Left renal cortex interstitium (tissue), 4 donors: ENCODE measurements at places on chromosomes 4 and X.

DNA sequence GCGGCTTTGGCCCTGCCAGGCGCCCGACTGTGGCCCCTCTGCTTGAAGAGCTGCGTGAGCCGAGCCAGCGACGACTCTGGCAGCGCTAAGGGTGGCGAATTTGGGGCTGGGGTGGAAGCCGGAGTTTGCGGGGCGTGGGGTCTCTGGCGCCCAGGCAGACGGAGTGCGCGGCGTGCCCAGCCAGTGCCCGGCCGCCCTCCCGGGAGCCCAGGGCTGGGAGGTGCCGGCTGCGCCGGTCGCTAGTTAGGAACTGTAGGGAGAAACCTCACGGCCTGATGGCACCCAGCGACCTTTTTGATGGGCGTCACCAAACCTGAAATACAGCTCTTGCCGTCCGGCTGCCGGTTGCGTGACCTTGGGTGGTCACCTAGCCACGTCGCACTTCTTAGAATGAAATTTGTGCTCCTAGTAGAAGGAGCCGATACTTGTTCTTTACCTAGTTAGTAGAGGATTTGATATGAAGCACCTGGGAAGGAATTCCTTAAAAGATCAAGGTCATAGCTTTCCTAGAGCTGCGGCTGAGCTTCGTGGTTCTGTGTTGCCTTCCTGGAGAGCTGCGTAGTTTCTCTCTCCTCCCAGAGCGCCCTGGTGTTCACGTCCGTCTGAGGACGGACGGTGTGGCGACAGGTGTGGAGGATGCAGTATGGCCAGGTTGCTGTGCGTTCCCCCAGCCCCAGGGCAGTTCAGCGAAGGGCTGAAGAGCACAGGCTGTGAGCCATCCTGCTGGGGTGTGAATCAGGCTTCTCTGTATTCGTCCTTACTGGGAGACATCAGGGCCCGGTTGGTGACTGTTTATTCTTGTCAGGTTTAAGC, 680 bp downstream of the MAEA start:
- no peak for DNase-seq

DNA sequence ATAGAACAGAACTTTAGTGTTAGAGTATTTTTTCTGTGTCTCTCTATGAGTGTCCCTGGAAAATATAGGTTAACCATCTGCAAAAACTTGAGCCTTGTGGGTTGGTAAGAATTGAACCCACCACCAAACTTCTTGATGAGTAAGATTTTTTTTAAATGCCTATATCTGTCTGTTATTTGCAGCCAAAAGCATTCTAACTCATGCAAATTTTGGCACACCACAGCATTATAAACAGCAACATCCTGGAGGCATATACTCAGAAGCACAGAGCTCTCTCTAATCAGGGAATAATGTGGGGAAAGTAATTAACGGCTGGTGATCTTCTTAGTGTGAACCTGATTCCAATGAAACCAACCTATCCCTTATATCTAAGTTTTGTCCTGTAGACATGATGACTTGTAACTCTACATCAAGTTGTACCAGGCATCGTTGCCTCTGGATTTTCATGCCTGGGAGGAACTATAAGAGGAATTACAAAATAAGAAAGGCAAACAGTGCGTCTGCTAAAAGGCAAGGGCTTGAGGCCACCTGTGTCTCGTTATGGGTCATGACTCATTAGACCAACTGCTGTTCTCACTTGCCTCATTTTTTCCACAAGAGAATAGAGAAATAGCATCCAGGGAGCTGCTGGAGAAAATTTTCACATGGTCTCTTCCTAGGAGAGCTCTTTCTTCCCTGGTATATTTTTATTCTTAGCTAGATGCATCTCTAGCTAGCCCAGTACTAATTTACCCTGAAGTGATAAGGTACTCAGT, 202.4 kb downstream of the CHIC2 start:
- no peak for DNase-seq

DNA sequence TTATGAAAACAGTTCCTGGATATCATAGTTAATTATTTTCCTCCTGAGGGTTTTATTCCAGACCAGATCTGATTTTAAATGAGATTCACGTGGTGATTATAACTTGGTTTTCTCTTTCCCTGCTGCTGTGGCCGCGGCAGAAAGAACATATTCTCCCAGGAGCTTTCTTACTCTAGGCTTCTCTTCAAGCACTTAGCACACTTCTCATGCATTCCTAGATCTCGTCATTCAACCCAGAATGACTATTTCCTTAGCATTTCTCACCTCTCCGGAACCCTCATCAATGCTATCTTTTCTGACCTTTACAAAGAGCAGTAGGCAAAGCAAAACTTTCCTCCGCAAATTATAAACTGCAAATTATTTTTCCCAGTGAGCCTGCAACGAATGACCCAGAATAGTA, 122.9 kb downstream of the GPAT3 start:
- no peak for DNase-seq

DNA sequence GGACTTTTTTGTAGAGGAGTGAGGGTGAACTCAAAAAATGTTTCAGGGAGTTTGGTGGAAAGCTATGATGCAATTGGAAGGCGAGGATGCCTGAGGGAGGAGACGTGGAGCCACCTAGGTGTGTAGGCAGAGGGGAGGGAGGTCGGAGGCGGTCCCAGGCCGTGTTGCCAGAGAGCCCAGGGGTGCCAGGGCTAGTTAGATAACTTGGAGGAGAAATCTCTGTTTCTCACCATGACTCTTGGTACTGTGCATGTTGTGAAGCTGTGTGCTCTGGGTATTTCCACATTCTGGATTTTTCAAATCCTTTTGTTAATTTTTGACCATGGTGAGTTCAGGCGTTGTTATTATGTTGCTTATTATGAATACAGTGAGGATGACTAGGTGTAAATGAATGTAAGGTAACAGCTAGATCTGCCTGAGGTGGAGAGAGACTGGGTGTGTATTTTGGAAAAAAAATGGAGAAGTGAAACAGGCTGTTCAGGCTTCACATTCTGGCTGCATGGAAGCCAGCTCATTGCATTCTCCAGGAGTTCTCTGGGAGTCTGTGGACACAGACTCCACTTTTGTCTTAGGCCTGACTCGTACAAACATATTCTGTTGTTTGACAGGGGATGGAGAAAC, 4.5 kb downstream of the RAB9A start:
- DNase-seq = no peak

- DNase-seq = no peak
These were observed 888.9 kb downstream of the PCDH18 start for GRCh38 chr4:136643416-136643815.

- DNase-seq = no peak
These were observed 292.7 kb downstream of the BCOR start for GRCh38 chrX:39805022-39805421.

DNA sequence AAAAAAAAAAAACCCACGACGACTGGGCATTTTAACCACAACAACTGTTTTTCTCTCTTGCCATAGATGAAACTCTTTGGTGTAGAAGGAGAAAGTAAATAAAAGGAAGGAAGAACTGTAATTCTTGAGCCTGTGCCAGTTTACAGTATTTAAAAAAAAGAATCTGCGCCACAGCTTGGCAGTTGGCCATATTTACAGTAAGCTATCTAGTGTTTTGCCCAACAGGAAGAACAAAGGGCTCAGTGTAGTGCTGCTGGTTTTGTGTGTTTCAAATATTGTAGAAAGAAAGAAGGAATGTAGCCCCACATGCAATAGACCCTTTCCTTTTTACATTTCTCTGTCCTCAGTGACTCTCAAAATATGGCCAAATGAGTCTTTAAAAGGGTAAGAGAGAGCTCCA, 66.1 kb downstream of the NR3C2 start:
- DNase-seq = no peak

GRCh38 chrX:64291123-64291522, 60.7 kb upstream of the ASB12 start:
- no peak for DNase-seq

- DNase-seq = no peak
These were observed 101.5 kb upstream of the SMAD1 start for GRCh38 chr4:145380123-145380522.

- no peak for DNase-seq
These were observed 59.3 kb downstream of the MAML3 start for GRCh38 chr4:140094438-140095420.
